Stimulated activated CD8-positive, alpha-beta memory T cell treated with anti-CD3 and anti-CD28 coated beads, Interleukin-15, amount 100 ng/mL, for 4 hours (primary cell): ENCODE measurements at places on chromosomes 2 and 18.

DNA sequence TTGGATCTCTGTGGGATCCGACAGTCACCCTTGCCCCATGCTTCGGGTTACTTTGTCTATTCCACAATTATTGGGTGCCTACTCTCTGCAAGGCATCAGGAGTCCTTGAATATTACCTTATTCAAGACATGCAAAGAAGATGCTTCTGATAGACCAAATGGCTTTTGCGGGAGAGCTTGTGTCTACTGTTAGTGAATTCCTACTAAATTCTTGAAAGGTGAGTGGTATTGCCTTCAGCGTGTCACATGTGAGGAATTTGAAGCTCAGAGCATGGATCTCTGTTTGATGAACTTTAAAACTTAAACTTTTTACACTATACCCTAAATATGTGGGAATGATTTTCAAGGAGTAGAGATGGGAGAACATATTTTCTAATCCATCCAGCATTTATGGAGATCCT, 184.4 kb downstream of the LTBP1 start:
- DNase-seq: no peak

DNA sequence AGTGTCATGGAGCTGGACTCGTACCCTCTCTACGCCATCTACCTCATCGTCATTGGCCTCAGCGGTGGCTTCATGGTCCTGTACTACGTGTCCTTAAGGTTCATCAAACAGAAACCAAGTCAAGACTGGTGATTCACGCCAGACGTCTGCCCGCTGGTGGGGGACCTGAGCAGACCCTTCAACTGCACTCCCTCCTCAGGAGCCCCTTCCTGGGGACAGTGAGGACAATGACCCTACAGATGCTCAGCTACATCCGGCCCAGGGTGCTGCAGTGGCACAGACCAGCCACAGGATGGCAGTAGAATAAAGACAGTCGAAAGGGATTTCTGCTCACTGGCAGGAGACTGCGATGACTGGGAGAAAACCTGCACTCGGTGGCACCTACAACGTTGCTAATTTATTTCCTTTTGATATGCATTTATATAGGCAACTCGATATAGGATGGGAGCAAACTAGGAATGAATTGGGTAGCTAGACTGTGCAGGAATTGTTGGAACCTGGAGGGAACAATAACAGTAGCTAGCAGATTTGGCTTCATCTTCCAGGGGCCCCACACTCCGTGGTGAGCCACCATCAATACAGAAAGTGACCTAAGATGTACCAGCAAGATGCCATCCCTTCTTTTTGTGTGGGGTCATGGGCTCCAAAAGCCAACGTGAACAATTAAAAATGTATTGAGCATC, 39.2 kb downstream of the ABCG8 start:
- no peak for DNase-seq

GRCh38 chr2:112118148-112118547, 20.0 kb upstream of the FBLN7 start:
- no peak for DNase-seq

DNA sequence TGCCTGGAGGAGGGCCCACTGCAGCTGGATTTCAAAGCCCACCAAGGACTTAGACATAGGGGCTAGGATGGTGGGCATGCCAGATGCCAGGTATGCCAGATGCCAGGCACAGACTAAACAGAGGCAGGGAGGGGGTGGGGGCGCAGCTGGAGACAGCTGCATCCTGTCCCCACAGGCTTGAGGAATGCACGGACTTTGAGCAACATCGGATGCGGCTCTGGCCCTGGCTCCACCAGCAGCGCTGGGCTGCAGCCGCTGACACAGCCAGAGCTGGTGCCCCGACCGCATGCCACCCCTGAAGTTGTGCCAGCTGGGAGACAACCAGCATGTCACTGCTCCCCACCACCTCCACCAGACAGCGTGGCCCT, 39.5 kb downstream of the AQP12A start:
- no peak for DNase-seq

GRCh38 chr2:148887350-148888002, 12.4 kb downstream of the KIF5C start:
- no peak for DNase-seq

- no peak for DNase-seq
These were observed 1.6 kb downstream of the WDR7 start for GRCh38 chr18:56652802-56653201.

DNA sequence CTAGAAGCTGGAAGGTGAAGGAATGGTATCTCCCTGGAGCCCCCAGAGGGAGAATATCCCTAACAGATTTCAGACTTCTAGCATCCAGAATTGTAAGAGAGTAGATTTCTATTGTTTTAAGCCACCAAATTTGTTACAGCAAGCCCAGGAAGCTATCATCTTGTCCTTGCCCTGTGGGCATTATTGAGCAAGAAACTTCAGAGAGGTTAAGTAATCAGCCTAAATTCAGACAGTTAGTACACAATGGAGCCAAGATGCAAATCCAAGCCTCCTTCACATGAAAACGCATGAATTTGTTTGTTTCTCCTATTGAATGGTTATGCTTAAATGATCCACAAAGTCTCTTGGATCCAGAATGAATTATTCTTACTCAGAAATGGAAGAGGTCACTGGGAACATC, 55.2 kb upstream of the TRIB2 start:
- no peak for DNase-seq

DNA sequence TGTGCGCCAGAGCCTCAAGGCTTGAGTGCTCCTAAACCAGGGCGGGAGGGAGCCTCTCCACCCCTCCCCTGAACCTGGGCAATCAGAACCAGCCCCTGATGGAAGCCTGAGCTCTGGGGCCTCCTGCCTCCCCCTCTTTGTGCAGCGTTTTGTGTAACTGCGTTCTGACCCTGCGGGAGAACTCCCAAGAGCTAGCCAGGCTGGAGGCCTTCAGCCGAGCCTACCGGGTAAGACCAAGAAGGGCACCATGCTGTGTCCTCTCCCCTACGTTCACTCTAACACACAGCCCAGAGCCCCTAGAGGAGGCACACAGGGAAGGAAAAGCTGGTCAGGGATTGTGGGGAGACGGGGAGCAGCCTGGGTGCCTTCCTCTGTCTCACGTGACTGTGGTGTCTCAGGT, 108.0 kb downstream of the PLB1 start:
- DNase-seq: no peak

DNA sequence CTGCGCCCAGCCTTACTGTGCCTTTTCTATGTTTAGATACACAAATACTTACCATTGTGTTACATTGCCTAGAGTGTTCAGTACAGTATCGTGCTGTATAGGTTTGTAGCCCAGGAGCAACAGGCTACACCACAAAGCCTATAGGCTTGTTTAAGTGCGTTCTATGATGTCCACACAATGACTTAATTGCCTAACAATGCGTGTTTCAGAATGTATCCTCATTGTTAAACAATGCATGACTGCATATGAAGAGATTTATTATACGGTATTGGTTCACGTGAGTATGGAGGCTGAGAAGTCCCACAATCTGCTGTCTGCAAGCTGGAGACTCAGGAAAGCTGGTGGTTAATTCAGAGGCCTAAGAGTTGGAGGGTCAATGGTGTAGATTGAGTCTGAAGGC, 46.1 kb upstream of the MGAT4A start:
- DNase-seq: no peak

DNA sequence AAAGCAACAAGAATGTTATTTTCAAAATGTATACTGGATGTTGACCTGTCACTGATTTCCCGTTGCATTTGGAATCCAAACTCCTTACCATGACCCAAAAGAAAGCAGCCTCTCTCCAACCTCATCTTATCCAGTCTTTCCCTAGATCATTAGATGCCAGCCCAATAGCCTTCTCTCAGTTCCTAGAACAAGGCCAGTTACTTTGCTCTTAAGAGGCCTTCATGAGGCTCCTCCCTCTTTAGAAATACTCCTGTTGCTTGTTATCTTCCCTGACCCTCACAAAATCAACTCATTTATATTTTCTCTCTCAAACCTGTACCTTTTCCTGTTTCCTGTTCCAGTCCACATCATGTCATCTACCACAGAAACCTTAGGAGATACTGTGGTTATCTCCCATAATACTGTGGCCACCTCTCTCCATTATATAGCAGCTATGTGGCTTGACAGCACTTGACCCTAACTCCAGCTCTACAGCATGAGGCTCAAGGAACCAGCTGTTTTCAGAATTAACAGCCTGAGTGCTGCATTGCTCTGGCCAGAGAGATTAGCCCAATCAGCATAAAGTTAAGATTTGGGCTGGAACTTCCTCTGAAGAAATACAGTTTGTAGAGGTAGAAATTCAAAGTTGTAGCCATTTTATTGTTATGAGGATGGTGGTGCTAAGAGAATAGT, 22.8 kb downstream of the SRBD1 start:
- DNase-seq: no peak

GRCh38 chr2:134441153-134441863, 187.4 kb downstream of the MGAT5 start:
- no peak for DNase-seq

- no peak for DNase-seq
These were observed 78.9 kb upstream of the CCDC68 start for GRCh38 chr18:55038162-55038561.

GRCh38 chr2:223697892-223698645, 95.9 kb upstream of the SCG2 start:
- DNase-seq: no peak

DNA sequence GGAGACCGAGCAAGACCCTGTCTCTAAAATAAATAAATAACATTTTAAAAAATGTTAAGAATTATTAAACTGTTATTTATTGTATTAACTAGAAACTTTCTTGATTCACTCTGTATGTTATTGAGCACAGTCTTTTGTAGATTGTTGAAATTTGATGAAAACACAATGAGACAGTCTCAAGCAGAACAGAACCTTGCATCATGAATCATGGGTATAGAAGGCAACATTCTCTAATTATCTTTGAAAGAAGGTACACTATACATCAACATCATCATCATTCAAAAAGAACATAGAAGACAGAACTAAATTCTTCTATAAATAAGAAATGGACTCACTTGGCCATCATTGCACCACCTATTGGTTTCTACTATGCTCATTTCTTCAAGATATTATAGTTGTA, 67.7 kb downstream of the SLC8A1 start:
- DNase-seq: no peak

- DNase-seq: no peak
These were observed at the start of gene SH3BP4 for GRCh38 chr2:234951664-234952269. Gene SH3BP4, plus strand, starts transcription at chr2:234952017. Its CDS starts 82,986 bp downstream, at chr2:235035003.

DNA sequence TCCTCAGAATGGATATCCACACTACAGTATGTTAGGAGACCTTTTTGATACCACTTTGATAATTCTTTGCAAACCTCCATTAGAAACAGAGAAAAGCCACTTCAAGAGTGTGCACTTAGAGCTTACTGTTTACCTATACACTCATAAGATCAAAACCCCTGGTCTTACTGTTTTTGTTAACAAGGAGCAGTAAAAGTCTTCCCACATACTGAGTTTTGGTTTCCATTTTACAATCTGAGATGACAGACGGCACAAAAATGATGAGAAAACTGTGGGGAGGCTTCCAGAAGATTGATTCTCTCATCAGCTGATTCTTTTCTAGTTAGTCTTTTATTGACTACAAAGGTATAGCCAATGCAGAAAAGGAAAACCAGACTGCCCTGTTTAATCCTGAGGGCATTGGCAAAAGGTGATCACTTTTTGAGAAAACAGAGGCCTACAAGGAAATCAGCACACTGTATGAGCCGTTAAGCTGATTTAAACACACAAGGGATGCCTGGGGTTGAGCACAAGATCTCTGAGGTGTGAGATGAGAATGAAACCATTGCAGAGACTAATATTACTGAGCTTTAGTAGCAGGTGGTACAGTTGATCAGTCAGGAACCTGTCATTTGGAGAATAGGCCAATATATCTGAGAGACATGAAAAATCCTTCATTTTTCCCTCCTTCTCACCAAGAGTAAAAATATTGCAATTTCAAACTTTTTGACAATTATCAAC, 368.6 kb downstream of the GRB14 start:
- no peak for DNase-seq

DNA sequence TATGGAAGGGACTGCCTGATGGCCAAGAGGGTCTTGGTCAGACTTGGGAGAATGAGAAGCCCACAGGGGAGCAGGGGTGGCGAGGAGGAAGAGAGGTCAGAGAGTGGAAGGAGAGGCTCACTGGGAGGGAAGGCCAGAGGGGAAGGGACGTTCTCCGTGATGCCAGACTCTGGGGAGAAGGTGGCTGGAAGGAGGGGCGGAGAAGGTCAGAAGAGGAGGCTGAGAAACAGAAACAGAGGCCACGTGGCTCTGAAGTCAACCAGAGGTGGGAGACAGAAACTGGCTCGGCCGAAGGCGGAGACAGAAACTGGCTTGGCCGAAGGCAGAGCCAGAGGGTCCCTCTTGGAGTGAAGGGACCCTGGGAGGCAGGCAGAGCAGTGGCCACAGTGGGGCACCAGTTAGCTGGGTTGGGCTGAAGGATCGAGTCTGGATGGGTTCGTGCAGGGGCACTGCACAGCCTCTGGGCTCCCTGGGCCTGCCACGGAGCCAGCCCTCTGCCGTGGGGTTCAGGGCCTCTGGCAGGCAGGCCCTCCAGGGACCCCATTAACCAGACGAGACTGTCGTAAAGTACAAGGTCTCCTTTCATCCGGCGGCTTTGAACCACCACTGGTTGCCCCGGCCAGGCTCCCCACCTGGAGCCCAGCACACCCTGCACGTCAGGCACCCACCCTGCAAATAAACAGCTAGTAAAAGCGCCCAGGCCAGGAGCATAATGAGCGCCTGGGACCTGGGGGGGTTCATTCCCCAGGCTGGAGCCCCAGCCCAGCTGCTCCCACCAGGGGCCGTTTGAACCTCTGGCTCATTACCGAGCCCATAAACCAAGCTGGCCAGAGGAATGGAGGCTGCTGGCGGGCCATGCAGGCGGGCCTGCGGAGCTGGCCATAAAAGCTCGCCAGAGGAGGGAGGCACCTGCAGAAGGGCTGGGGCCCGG, 218.8 kb downstream of the DYSF start:
- DNase-seq: no peak

DNA sequence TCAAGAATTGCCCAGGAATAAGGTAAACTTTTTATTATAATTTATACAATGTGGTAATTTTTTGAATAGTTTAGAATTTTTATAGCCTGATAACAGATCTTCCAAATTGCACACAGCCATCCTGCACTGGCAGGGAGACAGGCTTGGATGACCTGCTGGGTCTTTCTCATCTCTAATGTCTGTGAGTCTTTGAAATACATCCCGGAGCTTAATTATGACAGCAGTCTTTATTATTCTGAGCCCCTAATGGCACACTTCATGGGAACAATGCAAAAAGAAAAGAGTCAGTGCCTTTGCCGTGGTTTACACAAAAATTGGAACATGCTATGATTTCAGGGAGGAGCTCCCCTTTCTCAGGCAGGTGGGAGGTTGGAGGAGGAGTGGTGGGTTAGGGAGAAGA, 71.0 kb downstream of the TMEM182 start:
- no peak for DNase-seq

GRCh38 chr18:25230658-25231326, 121.2 kb downstream of the ZNF521 start:
- no peak for DNase-seq
